ENCODE measurements at places on chromosomes 3 and 15. TPM values are rescaled to one million over a fixed set of nuclear protein-coding genes. Genes with fewer than 3 reads are reported as not detected.

DNA sequence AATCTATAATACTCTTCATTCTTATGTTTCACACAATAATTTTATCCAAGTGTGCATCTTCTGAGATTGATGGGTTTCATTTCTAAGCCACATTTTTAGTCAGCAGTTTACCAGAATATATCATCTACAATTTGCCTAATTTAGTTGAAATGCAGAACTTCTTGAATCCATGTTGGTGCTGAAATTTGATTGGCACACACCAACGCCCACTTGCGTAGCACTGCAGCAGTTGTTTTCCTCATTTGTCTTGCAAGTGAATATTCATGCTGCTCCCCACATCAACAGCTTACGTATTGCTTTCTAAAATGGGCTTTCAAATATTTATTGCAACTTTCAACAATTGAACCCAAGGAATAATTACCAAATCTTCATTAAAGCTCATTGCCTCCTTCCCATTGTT lies 87.8 kb upstream of the CTDSPL start:
- no peak for DNase-seq

DNA sequence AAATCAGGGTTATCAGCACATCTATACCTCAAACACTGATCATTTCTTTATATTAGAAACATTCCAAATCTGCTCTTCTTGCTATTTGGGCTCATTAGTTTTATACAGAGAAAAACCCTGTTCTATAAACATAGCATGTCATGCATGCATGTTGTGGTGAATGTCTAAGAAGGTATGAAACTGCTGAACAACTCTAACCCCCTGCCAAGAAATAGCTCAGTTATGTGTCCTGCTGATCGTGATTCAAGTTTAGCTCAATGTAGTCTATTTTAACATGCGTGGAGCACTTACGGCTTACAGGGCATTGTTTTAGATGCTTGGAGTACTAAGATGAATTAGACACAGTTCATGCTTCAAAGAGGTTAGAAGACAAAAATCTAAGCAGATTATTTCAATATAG lies 35.8 kb downstream of the MYH15 start:
- DNase-seq, result no peak

The MYLK gene
- 0.34 TPM for total RNA-seq

The TMCO5A gene
- not detected for total RNA-seq

- peak; percentile 13 for DNase-seq
These were observed 44.4 kb upstream of the LARS2 start for GRCh38 chr3:45343947-45344346.

The KLF15 gene
- 0.11 TPM for total RNA-seq

DNA sequence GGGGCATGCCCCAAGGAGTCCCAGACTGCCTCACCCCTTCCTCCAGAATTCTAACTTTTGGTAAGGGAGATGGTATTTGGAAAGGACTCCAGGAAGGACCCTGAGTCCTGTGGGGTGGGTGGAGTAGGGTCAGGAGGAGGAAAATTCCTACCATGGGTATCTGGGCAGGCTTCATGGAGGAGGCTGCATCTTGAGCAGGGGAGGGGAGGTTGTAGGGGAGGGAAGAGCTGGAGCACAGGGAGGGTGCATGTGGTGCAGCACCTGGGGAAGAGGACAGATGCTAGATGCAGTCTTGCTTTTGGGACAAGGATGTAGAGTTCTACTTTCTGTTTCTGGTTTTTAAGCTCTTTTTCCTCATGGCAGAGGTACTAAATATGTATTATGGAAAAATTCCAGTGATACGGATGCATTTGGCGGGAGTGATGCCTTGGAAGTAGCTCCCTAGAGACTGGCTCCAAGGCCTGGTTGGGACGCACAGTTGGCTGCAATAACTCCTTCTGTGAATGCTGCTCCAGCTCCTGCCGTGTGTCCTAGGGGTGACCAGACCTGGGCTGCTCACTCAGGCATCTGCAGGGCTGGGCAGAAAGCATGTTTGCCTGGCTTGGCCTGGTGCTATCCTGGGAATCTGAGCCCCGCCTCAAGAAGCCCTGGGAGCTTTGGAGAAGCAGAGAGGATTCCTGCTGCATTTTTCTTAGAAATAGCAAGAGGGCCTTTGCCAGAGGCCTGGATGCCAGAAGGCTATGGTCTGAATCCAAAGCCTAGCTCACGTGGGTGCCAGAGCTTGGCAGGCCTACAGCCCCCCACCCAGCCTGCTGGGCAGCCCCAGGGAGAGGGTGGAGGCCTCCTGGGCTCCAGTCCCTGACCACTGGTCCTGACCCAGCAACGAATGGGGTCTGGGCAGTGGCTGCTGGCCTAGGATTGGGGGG lies 10.1 kb downstream of the SEMA3F start:
- DNase-seq, result no peak

DNA sequence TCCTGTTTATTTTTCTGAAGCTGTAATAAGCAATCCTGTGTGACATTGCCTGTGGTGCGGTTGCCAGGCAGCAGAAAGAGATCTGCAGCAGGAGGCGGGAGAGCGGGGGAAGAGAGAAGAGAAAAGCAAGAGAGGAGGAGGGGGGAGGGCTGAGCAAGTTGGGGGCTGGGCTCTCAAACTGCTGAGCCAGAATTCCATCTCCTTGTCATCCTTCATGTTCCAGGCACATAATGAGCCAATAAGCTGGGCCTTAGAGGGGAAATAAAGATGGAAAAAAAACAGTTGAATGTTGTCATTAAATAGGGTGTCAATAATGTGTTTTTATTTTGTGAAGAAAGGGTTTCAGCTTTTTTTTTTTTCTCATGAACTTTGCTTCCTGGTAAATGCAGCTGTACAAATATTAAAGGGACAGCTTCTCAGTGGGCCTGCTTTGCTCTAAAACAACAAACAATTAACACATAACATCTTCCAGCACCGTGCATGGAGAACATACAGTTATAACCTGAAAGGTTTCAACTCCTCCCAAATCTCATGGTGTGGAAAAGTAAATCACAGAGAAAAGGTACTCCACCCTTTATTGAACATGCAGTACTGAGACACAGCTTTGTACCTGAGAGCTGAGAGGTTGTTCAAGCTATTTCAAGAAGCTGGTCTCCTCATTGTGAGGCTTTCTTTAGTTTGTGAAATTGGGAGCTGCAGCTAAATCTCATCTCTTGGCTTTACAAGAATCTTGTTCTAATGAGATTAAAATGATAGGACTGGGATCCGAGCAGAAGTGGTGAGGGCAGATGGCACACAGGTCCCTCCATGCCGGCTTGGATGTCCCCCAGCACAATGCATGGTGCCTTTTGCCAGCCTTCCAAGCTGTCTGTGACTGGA lies 451.1 kb upstream of the KCNMB2 start:
- DNase-seq, result peak; percentile 60

GRCh38 chr3:27429909-27430308 lies 54.3 kb downstream of the SLC4A7 start:
- DNase-seq, result no peak

GRCh38 chr3:167481164-167481563 lies 7.3 kb upstream of the SERPINI2 start:
- DNase-seq, result no peak

GRCh38 chr3:184058029-184058428 lies 5.2 kb downstream of the HTR3C start:
- no peak for DNase-seq

- no peak for DNase-seq
These were observed 641 bp downstream of the TRAT1 start for GRCh38 chr3:108823227-108823626.

The UNC13C gene
- not detected for total RNA-seq

- no peak for DNase-seq
These were observed 356.4 kb downstream of the LPP start for GRCh38 chr3:188510366-188510765.

The PIERCE2 gene
- total RNA-seq, result not detected

The CPLX3 gene
- 0.11 TPM for total RNA-seq

DNA sequence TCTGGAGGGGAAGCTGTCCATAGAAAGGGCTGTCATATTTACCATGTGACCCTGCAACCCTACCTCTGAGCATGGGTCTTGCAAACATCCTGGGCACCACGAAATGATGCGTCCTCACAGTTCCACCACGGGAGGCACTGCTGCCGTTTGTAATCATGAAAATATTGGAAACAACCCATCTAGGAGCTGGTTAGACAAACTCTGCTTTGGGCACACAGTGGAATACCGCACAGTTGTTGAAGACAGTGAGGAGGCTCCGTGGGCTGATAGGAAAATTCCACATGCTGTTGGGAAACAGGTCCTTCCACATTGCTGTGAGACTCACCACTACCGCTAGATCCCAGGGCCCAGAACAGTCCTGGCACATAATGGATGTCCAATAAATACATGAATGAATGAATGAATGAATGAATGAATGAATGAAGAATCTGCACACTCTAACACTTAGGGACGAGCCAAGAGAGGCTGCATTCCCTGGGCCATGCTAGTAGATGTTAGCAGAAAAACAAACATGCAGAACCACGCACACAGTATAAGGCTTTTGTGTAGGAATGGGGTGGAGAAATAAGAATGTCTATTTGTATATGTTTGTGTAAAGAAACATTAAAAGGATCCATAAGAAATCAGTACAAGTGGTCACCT lies 40.6 kb downstream of the TPRA1 start:
- no peak for DNase-seq

The MEX3B gene
- total RNA-seq, result 0.99 TPM

The RNF111 gene
- total RNA-seq, result 30.5 TPM

- no peak for DNase-seq
These were observed 75.5 kb upstream of the PLSCR5 start for GRCh38 chr3:146680617-146681016.

The USP19 gene
- total RNA-seq, result 41.6 TPM

GRCh38 chr3:17752876-17753631 lies 10.6 kb upstream of the TBC1D5 start:
- no peak for DNase-seq

DNA sequence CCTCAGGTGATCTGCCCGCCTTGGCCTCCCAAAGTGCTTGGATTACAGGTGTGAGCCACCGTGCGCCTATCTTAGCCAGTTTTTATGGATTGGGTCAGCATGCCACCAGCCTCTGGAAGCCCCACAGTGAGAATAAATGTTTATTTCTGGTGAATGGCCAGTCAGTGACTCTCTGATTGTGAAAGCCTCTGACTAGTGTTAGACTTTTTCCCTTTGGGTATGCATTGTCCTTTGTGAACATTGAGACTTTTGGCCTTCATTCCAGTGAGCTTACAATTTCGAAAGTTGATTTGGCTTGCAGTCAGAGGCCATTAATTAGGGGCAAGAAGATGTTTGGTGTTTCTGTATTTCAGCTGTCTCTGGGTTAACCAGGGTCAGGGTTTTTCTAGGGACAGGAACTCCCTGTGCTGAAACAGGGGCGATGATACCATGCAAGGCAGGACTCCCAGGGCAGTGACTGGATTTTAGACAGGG lies 274.5 kb upstream of the C2CD4B start:
- DNase-seq, result no peak

DNA sequence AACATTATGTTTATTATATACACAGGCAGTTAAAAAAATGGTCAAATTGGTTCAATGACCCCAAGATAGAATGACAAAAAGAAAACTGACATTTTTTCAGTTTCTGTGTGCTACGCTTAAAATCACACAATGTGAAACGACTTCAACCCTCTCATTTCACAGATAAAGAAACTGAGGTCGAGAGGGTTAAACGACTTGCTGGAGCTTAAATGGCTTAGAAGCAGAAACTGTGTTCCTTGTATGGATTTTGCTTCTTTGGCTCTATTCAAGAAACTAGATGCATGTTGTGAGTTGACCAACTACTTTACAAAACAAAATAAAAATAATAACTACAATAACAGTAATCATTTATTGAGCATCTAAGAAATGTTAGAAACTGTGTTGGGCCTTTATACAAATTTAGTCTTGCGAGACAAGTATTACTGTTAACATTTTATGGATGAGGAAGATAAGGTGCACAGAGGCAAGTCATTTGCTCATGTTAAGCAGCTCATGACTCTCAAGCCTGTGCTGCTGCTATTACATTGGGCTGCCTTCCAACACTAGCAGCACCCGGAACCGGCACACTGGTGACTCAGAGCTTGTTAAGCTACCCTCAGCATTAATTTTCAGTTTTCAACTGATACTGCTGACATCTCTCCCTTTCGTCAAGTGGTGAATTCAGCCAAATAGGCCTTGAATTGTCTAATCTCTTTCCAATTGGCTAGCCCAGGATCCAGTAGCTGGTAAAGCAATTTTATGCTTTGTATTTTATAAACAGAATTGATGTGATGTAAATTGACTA lies 487.6 kb downstream of the NAALADL2 start:
- DNase-seq, result no peak

GRCh38 chr3:29385046-29385830 lies 104.4 kb downstream of the RBMS3 start:
- DNase-seq, result no peak

Measured in activated CD8-positive, alpha-beta T cell treated with anti-CD3 and anti-CD28 coated beads for 36 hours (primary cell).